ENCODE measurements at places on chromosomes 6 and 20.

DNA sequence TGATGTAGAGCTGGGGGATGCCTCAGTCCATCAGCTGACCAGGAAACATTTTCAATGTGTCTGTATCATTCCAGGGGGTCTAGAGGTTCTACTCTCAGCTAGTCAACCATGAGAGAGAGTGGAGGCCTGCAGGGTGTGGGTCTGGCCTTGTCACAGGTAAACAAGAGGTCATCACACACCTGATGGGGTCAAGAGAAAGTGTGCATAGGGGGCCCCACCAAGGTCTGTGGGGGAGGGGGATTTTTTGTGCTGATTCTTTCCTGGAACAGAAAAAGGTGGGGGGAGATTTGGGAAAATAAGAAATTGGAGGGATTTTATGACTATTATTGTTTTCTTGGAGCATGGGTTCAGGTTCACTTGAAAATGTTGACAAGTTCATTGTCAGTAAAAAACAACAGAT, 8.9 kb upstream of the UNC93A start:
- ATAC-seq, result no peak

GRCh38 chr6:14053811-14054210, 63.8 kb upstream of the CD83 start:
- ATAC-seq, result no peak

DNA sequence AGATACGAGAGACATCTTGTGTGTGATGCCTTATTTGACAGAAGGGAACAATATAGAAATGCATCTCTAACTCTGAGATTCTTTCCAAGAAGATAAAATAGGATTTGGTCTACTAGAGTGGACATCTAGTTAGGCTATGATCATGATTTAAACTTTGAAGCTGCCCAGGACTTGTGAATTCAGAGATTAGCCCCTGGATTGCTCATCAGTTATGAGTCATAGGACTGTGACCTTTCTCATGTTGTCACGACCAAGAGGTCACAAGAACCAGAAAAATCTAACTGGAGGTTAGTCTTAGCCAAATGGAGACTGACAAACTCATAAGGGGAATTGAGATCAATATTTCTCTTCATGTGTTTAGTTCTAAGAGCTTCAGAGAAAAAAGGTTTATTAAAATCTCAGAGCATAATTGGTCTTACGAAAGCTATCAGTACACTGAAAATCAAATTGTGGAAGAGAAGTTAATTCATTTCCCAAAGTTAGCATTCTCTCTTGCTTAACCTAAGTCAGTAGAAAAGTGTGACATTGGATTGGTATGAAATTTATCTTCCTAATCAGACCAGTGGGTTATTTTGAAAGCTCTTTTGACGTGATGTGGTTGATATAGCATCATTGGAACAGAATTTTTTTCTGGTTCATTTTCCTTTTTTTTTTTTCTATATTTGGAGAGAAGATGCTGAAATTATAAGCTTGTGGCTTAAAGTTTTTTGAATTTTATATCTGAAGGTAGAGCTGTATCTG, 245.7 kb downstream of the RNF144B start:
- ATAC-seq, result peak; percentile 68

GRCh38 chr6:41909727-41910126, 11.2 kb downstream of the MED20 start:
- no peak for ATAC-seq

GRCh38 chr20:10673176-10673841, 490 bp downstream of the JAG1 start:
- ATAC-seq, result peak; percentile 3

- ATAC-seq, result no peak
Observed at GRCh38 chr6:141463237-141463977, 669.3 kb upstream of the GJE1 start.

GRCh38 chr20:64156136-64156885, 7.9 kb upstream of the MYT1 start:
- ATAC-seq, result peak; percentile 3

- ATAC-seq, result no peak
Observed at GRCh38 chr6:19368511-19368910, 468.7 kb upstream of the ID4 start.

DNA sequence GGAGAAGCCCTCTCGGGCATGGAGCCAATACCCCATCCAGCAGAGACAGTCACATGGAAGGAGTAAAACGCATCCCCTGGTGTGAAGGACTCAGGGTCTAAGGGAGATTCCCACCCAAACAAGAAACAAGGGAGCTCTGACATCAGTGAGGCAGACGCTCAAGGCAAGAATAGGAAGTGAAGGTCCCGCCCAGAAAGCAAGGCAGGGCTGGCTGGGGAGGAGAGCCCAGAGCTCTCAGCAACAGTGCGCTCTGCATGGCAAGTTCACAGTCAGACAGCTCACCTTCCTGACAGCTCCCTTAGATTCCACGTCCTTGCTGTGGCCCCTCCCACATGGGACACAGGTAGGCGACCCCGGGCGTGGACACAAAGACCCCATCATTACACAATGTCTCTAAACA, 85.6 kb downstream of the TTLL2 start:
- no peak for ATAC-seq

GRCh38 chr6:169365567-169366257, 112.1 kb upstream of the THBS2 start:
- peak; percentile 50 for ATAC-seq

GRCh38 chr6:14207448-14207847, 89.9 kb downstream of the CD83 start:
- no peak for ATAC-seq

DNA sequence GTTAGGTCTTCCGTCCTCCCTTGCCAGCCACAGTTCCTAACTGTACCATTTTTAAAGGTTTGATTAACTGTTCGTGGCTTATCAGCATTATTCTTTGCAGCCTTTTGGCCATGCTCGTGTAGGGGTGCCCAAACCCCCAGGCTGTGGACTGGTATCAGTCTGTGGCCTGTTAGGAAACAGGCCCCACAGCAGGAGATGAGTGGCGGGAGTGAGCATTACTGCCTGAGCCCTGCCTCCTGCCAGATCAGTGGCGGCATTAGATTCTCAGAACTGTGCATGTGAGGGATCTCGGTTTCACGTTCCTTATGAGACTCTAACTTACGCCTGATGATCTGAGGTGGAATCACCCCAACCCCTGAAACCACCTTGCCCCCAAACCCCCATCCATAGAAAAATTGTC, 79.3 kb downstream of the TBC1D7 start:
- no peak for ATAC-seq

DNA sequence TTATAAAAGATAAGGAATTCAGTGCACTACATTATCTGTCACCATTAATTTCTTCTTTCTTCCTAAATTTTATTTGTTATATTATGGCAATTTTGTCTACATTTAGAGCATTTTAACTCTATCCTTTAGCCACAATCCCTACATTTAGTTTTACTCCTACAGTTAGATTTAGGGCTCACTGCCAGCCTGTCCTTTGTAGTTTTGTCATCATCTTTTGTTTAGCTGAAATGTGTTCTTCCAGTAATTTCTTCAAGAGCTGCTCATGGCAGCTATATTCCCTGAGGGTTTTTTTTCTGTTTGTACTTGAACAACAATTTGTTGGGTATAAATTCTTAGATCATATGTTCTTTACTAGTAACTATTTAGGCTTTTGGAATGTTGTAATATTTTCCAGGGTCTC, 72.7 kb upstream of the B3GAT2 start:
- ATAC-seq, result no peak

DNA sequence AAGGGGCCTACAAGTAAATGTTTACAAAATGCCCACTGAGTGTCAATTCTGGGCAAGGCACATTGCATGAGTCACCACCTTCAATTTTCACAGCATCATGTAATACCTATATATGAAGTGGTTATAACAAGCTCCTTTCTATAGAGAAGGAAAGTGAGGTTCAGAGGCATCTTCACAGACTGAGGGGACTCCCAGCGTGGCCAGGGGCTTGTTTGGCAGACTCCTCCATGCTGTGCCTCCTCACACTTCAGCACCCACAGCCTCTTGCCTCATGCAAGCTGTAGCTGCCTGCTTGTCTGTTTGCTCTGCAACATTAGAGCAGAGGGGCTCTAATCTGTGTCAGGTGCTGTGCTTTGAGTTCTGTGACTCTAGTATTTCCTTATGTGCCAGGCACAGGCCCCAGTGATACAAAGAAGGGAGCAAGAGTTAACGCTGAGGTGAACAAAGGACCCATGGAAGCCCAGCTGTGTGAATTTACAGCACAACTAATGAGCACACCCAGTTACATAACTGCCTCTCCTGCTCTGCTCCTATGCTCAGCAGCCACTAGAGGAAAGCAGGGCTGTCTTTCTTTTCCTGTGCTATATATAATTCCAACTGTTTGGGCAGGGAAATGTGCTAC, 72.3 kb downstream of the ZHX3 start:
- peak; percentile 67 for ATAC-seq

DNA sequence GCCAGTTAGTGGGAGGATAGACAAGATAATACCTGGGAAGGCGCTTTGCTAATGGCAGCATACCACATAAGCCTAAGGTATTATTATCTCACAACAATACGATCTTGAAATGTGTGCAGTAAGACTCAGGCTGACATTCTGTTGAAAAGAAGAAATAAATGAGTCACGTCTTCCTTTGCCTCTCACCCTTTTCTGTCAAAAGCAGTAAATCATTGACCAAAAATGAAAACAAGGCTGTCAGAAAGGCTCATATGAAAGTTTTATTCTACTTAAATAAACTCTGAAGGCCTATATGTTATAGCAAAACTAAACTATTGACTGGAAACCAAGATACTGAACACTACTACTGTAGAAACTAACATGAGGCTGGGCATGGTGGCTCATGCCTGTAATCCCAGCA, 43.1 kb upstream of the IL20RA start:
- ATAC-seq, result no peak

DNA sequence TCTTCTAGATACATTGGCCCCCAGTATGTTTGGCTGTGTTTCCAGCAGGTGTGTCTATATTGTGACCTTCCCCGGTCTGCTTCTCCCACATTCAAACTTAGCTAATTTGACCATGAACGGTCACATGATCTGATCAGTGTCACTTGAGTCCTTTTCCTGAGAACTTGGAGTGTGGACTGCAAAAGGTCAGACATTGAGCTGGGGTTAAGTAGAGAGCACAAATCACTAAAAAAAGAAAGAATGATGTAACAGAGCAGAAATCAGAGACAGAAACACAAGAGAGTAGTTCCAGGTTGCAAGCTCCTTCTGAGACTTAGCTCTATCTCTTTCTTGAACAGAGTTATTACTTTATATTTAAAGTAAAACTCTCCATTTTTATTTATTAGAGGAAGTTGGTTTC, 733.9 kb downstream of the CBLN4 start:
- ATAC-seq, result no peak

- ATAC-seq, result no peak
Observed at GRCh38 chr6:28203201-28203600, 21.9 kb upstream of the ZSCAN9 start.

DNA sequence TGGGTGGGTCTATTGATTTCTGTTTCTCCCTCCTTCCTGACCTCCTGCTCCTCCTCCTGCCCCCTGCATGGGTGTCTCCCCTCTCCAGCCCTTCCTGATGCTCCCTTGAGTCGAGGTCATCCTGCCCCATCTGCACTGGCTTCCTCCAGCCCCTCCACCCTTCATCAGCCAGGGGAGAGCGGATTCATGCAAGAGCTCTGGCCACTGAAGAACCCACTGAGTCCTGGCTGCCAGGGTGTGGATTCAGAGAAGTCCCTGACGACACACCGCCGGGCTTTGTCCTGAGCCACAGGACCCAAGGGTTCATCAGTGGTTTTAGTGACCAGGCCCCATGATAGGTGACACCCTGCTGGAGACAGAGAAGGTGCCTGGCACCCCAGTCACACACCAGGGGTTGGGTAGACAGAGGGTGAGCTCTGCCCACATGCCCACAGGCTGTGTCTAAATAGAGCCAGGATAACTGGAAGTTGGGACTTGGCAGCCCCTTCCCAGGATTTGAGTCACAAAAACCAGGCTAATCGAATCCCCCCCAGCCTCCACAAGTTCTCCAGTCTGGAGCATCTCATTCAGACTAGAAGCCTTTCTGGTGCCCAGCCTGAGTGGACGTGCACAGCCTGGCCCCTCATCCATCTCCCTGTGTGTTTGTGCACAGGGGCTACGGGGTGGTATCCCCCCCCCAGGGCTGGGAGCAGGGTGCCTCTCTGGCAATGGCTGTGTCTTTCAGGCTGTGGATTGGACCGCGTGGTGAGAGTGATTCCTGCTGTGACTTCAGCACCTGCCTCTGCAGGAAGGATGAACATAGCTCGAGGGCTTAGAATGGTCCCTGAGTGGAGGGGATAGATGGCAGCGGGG, 1.2 kb downstream of the GFRA4 start:
- ATAC-seq, result no peak

- ATAC-seq, result no peak
Observed at GRCh38 chr6:113600551-113601339, 256.4 kb upstream of the MARCKS start.

- no peak for ATAC-seq
Observed at GRCh38 chr6:144785056-144785455, 499.9 kb downstream of the UTRN start.

GRCh38 chr6:144749263-144749662, 464.1 kb downstream of the UTRN start:
- no peak for ATAC-seq

DNA sequence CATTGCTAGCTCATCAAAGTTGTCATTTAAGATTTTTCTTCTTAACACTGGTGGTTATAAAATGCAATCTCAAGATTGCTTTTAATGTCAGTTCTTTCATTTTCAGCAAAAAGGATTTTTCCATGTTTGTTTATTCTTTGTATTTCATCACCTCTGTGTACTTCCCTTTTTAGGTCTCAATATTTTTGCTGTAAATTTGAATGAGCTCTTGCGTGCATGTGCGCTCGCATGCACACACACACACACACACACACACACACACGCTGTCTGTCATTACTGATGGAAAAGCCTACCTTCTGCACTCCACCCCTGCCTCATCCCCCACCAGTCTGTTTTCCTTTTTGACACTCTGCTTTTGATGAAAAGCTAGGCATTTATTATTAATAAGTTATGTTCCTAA, 85.3 kb upstream of the FYN start:
- ATAC-seq, result no peak

DNA sequence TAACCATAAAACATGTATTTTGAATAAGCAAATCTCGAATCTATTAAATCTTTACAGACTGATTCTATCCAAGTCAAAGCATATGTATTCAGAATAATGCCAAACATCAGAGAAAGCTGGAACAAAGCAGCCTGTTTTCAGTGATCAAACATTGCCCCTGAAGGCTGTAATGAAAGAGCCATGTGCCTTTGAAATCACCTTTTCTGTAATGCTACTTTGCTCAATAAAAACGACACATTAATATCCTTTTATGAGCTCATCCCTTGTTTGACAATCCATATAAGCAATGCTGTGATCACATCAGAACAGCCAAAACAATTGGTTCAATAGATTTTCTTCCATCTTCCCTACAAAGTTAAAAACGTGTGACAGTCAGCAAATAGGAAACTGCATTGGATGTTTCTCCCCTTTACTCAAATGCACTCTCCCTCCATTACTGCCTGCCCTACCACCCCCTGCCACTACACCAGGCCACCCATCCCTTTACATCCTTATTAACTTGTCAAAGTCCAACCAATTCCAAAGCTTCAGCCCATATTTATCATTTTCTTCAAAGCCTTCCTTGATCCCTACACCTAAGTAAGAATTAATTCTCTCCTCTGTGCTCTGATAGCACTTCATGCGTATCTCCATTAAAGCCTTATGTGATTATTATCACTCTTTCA, 42.0 kb downstream of the THEMIS start:
- ATAC-seq, result peak; percentile 65

- ATAC-seq, result no peak
Observed at GRCh38 chr6:72855471-72855870, 233.6 kb downstream of the KCNQ5 start.

- ATAC-seq, result no peak
Observed at GRCh38 chr6:28353981-28354676, 4.4 kb downstream of the ZKSCAN3 start.

- ATAC-seq, result no peak
Observed at GRCh38 chr20:53171065-53171464, 198.9 kb downstream of the TSHZ2 start.
